CD8-positive, alpha-beta T cell (primary cell): ENCODE measurements at places on chromosomes 13 and 19.

DNA sequence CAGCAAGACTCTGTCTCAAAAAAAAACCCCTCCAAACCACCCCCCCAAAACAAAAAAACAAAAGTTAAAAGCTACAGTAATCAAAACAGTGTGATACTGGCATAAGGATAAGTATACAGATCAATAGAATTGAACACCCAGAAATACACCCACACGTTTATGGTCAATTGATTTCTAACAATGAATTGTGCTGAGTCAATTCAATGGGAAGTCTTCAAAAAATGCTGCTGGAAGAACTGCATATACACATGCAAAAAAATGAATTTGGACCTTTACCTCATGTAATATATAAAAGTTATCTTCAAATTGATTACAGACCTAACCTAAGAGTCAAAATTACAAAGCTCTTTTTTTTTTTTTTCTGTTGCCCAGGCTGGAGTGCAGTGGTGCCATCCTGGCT lies 19.8 kb upstream of the NAPA start:
- no peak for DNase-seq

DNA sequence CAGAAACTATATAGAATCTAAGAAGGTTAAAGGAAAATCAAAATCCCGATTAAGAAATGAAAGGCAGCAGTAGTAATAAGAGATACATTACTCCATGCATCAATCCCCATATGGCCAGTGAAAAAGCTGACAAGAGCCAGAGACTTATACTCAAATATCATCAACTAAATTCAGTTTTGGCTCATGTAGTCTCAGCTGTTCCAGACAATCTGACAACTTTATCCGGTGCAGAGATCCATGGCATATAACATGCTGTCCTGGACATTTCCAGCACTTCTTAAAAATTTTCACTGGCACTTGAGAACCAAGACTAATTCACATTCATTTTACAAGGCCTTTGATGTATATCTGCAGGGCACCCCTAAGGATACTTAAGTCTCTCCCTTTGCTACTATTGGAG lies 255.7 kb upstream of the KLHL1 start:
- DNase-seq = no peak

DNA sequence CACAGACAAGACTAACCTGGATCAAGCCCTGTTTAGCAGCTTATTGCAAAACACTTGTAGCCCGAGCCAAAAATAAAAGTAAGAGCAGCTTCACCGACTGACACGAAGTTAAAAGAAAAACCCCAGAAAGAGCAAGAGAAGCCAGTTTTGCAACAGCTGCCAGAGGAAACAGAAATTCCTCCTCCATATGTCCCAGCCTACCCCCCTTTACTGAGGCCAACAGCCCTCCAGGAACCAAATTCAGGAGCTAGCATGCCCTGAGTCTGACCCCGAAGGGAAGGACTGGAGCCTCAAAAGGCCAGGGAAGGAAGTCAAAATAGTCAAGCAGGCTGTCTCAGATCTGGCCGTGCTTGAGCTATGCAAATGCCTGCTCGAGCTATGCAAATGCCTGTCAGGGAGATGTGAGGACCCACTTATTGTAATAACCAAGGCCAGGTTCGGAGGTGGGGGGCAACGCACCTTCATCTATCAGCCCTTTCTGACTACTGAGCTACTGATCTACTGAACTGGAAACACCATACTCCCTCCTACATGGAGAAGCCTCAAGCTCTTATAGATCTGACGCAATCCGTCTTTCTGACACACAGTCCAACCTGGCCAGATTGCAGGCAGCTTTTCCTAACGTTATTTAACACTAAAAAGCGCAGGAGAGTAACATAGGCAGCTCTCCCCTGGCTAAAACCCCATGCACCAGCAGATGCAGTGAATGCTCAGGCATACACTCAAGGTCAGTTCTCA lies 6.7 kb downstream of the SIGLEC11 start:
- DNase-seq = no peak

DNA sequence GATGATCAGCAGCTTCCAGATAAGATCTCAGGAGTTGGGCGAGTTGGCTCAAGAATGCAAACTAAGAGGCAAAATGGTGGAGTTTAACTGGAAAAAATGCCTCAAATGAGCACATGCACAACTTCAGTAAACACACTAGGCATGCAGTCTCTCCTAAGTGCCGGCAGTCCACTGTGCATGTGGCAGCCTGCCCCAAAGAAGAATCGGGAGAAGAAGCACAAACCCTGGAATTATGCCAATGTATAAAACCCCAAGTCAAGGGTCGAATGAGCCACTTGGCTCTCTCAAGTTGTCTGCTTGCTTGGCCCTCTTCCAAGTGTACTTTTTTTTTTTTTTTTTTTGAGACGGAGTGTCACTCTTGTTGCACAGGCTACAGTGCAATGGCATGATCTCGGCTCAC lies 53.3 kb upstream of the SLITRK1 start:
- no peak for DNase-seq

DNA sequence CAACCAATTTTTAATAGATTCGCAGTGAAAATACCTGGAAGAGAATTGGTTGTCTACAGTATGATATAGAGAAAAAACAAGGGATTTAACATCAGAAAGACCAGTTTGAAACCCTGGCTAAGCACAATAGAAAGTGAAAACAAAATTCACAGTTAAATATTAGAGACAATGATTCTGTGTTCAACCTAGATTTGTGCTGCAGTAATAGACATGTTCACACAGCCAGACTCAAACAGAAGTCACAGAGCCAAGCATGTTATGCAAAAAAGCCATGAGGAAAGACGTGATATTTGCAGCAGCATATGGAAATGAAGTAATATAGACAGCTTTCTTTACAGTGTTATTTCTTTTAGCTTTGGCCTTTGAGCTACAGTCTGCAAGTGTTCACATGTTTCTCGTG lies 48.1 kb downstream of the SCEL start:
- no peak for DNase-seq

DNA sequence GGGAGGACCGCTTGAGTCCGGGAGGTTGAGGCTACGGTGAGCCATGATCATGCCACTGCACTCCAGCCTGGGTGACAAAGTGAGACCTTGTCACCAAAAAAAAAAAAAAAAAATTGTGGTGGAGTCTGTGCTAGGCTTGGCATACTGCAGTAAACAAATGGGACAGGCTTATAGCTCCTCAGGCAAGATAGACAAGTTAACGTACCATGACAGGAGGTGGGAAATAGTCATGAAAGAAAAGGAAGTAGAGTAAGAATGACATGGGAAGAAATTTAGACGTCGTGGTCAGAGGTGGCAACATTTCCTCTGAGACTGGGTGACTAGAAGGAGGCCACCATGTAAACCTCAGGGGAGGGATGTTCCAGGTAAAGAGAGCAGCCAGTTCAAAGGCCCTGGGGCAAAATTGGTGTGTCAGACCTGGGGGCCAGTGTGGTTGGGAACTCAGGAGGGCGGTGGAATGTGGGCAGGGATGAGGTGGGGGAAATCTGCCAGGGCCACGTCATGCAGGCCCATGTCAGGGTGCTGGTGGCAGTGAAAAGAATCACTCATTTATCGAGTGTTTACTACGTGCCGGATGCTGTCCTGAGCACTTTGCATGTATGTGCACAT lies 5.6 kb downstream of the SNRPA start:
- DNase-seq = no peak

GRCh38 chr13:20360835-20361412 lies 128.8 kb upstream of the GJB6 start:
- DNase-seq = no peak

DNA sequence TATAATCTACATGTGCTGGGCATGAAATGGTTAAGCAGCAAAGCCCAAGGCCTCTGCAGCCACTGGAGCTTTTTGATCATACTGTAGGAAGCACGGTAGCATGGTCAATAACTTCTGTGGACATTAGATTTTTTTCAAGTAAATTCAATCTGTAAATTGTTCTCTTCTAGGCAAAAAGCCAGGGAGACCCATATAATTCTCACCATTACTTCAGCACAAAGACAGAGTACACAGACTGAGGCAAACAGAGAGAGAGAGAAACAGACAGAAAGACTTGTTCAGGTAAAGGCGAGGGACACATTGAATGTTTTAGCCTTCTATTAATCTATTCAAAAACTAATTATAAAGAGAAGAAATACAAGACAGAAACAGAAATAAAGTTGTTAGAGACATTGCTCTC lies 349.4 kb downstream of the RFC3 start:
- DNase-seq = no peak

GRCh38 chr13:73025217-73026012 lies 33.4 kb upstream of the KLF5 start:
- DNase-seq = no peak

GRCh38 chr13:114330086-114330485 lies 15.8 kb downstream of the CHAMP1 start:
- no peak for DNase-seq

- no peak for DNase-seq
Observed at GRCh38 chr19:29216021-29216420, 3.1 kb upstream of the UQCRFS1 start.
